GM12865 (cell line): ENCODE measurements at places on chromosomes 16 and 17.
A peak's percentile ranks its signal among the peaks of the same experiment; 100 is the strongest.

GRCh38 chr17:82397449-82398335 is 20.5 kb upstream of the HEXD start:
- no peak for DNase-seq

GRCh38 chr17:75511610-75512575 is 3.4 kb downstream of the CASKIN2 start:
- no peak for DNase-seq

GRCh38 chr17:49851387-49852291 is 3.8 kb upstream of the TAC4 start:
- peak; percentile 61 for DNase-seq

DNA sequence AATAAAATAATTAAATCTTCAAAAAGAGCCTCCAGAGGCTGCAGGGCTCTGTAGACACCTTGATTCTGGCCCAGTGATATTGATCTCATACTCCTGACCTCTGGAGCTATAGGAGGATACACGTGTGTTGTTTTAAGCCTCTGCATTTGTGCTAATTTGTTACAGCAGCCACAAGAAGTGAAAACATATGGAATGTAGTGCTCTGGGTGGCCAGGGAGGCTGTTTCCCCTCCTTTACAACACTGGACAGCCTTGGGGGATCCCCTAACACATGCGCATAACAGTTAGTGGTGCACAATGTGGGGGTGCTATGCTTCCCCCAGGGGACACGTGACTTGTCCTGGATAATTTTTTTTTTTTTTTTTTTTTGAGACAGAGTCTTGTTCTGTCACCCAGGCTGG is 4.7 kb upstream of the ZNF500 start:
- no peak for DNase-seq

DNA sequence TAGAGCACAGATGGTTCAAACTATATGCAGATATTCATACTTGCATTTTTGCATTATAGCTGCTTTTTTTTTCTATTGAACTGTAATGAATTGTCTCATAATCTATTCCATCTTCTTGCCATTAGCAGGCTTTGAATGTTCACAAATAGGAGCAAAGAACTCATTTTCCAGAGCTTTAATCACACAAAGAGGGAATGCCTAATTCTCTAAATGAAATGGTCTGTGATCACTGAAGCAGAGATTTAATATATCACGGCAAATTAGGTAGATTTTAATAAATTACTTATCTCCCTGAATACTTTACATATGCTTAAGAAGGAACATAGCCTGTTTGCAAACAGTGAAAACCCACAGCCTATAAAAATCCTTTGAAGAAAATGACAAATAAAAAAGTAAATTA is 97.6 kb upstream of the AKTIP start:
- DNase-seq: no peak

DNA sequence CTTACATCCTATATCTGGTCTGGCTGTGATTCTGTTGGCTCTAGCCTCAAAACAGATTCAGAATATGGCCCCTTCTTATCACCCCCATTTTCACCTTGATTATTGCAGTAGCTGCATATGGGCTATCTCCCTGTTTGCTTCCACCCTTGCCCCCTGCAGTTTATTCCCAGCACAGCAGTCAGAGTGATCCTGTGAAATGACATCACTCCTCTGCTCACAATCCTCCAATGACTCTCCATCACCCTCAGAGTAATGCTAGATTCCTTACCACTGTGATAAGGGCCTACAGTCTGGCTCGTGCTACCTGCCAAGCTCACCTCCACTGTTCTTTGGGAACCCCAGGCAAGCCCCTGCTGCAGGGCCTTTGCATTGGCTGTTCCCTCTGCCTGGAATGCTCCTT is 92.5 kb downstream of the ASIC2 start:
- DNase-seq: no peak

DNA sequence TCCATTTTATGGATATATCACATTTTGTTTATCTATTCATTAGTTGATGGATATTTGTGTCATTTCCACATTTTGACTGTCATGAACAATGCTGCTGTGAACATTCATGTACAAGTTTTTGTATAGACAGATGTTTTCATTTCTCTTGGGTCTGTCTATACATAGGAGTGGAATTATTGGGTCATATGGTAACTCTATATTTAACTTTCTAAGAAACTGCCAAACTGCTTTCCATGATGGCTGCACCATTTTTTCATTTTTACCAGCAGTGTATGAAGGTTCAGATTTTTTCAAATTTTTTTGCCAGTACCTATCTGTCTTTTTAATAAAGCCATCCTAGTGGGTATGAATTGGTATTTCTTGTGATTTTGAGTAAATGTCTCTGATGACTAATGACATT is 15.5 kb downstream of the NFAT5 start:
- no peak for DNase-seq

DNA sequence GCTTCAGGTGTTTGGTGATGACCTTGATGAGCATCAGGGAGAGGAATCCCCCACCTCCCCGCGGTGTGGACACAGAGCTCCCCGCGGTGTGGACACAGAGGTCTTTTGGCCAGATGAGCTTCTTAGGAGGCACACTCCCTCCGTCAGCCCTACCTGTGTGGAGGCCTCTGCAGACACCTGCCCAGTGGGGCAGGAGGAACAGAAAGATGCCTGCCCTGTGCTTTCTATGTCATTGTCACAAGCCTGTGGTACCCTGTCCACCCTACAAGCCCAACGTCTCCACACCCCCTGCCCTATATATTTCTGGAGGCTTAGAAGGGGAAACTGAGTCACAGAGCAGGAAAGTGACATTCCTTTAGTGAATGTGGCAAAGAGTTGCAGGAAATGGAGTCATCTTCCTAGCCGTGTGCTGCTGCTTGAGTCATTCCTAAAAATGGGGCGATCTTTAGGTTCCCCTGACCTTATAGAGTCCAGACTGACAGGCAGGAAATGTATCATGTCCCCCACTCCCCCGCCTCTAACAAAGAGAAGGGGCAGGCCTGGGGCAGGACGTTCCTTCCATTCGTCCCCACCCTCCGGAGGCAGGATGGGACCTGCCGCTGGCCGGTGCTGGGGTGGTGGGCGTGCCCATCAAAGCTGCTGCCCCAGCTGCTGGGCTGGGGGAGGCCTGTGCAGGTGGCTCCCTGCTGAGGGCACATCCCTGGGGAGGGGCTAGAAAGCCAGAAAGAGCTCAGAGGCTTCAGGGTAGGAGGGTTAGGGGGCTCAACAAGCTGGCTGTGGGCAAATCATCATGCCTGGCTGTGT is 1.0 kb upstream of the C16orf74 start:
- no peak for DNase-seq

- peak; percentile 20 for DNase-seq
These were observed 78.5 kb downstream of the RAB11FIP4 start for GRCh38 chr17:31469959-31470358.

DNA sequence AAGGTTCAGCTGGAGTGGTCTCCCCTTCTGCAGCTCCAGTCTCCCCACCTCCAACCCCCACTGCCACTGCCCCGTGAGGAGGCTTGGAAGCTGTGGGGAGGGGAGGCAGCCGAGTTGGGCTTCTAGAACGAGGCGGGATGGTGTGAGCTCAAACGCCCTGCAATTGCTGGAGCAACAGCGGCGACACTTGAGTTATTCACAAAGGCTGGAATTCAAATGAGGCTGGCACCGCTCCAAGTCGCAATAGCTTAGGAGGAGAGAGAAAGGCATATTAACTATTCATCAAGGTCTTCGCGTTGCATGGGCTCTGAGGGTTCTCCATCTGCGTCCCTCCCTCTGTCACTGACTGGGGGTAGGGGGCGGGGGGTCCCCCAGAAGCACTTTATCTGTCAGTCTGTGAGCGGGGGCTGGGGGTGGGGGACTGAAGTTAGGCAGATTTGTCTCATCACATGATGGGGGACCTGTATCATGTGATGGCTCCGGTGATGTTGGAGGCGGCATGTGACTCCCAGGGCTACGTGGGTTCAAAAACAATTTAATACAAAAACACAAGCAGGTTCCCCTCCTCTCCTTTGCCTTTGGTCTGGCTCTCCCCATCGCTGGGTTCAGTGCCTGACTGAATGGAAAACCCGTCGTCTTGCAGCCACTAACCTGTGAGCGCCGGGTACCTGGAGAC is 70.5 kb downstream of the RBBP6 start:
- DNase-seq: peak; percentile 2

GRCh38 chr17:20084621-20085282 is 75.6 kb downstream of the SPECC1 start:
- peak; percentile 42 for DNase-seq

GRCh38 chr17:43641416-43641815 is 20.3 kb downstream of the MEOX1 start:
- no peak for DNase-seq

GRCh38 chr16:16997349-16997748 is 473.4 kb downstream of the XYLT1 start:
- no peak for DNase-seq

DNA sequence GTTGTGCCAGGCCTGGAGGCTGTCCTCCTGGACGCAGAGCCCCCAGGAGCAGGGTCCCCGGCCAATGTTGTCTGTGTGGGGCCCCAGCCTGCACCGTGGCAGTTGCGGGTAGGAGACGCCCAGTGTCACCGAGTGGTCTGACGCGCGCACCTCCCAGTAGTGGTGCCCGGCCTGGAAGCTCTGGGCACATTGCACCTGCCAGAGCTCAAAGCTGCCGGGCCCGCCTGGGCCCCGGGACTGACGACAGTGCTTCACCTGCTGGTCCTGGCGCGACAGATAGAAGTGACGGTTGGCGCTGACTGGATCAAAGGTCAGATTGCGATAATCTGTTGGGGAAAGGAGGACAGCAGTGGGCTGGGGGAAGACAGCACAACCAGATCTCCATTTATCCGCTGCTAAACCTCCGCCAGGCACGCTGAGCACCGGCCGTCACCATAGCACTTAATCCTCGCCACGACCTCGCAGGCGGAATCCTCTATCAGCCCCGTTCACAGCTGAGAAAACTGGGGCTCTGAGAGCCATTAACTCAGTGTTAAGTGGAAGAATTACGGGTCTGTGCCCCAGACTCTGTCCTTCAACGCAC is 5.6 kb downstream of the TRIM65 start:
- DNase-seq: no peak

- DNase-seq: peak; percentile 89
These were observed at the start of gene SPHK1 for GRCh38 chr17:76384222-76384986. Gene SPHK1 (plus strand): TSS chr17:76384609. CDS start chr17:76385645, 1,036 bp downstream.

- DNase-seq: no peak
These were observed 91.8 kb downstream of the RMI2 start for GRCh38 chr16:11437069-11437468.

GRCh38 chr17:75965468-75965867 is 13.5 kb downstream of the ACOX1 start:
- no peak for DNase-seq

DNA sequence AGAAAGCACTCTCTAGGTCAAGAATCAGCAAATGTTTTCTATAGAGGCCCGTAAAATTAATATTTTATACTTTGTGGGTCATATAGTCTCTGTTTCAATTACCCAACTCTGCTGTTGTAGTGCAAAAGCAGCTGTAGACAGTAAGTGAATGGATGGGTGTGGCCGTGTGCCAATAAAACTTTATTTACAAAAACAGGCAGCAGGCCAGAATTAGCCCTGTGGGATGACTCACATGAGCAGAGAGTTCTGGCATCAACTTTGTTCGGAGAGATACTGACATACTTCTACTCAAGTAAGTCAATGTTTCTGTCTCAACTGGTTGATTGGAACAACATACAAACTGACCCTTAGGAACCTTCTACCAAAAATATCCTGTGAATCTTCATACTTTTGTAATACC is 616.2 kb downstream of the MAF start:
- no peak for DNase-seq

DNA sequence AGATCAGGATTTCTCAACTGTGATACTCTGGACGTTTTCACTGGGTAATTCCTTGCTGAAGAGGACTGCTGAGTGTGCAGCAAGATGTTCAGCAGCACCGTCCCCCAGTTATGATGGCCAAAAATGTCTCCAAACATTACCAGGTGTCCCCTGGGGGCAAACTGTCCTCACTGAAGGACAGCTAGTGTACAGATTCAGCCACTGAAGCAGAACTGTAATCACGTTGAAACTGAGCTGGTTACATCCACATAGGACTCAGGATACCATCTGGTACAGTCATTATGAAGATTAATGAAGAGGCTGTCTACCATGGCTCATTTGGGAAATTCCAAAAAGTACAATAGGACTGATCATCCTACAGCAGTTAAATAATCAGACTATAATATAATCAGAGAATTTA is 43.3 kb upstream of the GINS3 start:
- no peak for DNase-seq

- DNase-seq: peak; percentile 24
These were observed 406.5 kb upstream of the MON1B start for GRCh38 chr16:76784530-76784929.
